ENCODE measurements at places on chromosomes 3 and 15. TPM values are rescaled to one million over a fixed set of nuclear protein-coding genes. Genes with fewer than 3 reads are reported as not detected.

Gene MBNL1
- total RNA-seq, result 317 TPM

- H3K27ac ChIP-seq, result no peak overlapping the region
- peaks cover 8% of the 10 kb centered on the region for H3K4me1 ChIP-seq
- no peak overlapping the region for H3K4me3 ChIP-seq
- H3K27me3 ChIP-seq, result no peaks in the 10 kb centered on the region
Measured at GRCh38 chr3:47265725-47266428, 16.7 kb downstream of the KIF9 start.

- H3K36me3 ChIP-seq, result peaks cover 60% of the 10 kb centered on the region
- H3K27me3 ChIP-seq, result no peaks in the 10 kb centered on the region
- H3K27ac ChIP-seq, result no peak overlapping the region
- DNase-seq, result no peak
- no peak overlapping the region for H3K4me3 ChIP-seq
Measured at GRCh38 chr3:9679476-9680080, 24.1 kb upstream of the CPNE9 start.

Gene PPARG
- total RNA-seq, result 1.3 TPM

- H3K36me3 ChIP-seq, result no peaks in the 10 kb centered on the region
- no peak for DNase-seq
- H3K4me1 ChIP-seq, result peaks cover 3% of the 10 kb centered on the region
- H3K27me3 ChIP-seq, result no peaks in the 10 kb centered on the region
- H3K27ac ChIP-seq, result no peak overlapping the region
Measured at GRCh38 chr3:72633121-72633520, 215.1 kb downstream of the SHQ1 start.

GRCh38 chr15:91696981-91697380 is 156.5 kb upstream of the SLCO3A1 start:
- H3K27me3 ChIP-seq, result no peaks in the 10 kb centered on the region
- DNase-seq, result no peak
- H3K36me3 ChIP-seq, result no peaks in the 10 kb centered on the region
- H3K4me3 ChIP-seq, result no peak overlapping the region
- no peak overlapping the region for H3K27ac ChIP-seq
- no peaks in the 10 kb centered on the region for H3K4me1 ChIP-seq

- H3K27ac ChIP-seq, result peak overlapping the region; percentile 82
- H3K36me3 ChIP-seq, result no peaks in the 10 kb centered on the region
- peak overlapping the region; percentile 68 for H3K4me3 ChIP-seq
- DNase-seq, result no peak
- no peaks in the 10 kb centered on the region for H3K27me3 ChIP-seq
Measured at GRCh38 chr3:143000528-143000927, 842 bp upstream of the U2SURP start.

GRCh38 chr3:128430301-128430700 is 36.4 kb downstream of the DNAJB8 start:
- H3K27me3 ChIP-seq, result peaks cover 21% of the 10 kb centered on the region
- no peak for DNase-seq
- no peak overlapping the region for H3K4me3 ChIP-seq
- H3K4me1 ChIP-seq, result peaks cover 8% of the 10 kb centered on the region
- H3K36me3 ChIP-seq, result no peaks in the 10 kb centered on the region

GRCh38 chr3:192494174-192494573 is 233.2 kb downstream of the FGF12 start:
- H3K4me1 ChIP-seq, result no peaks in the 10 kb centered on the region
- H3K27me3 ChIP-seq, result no peaks in the 10 kb centered on the region
- H3K27ac ChIP-seq, result no peak overlapping the region
- H3K4me3 ChIP-seq, result no peak overlapping the region
- no peaks in the 10 kb centered on the region for H3K36me3 ChIP-seq
- DNase-seq, result no peak

DNA sequence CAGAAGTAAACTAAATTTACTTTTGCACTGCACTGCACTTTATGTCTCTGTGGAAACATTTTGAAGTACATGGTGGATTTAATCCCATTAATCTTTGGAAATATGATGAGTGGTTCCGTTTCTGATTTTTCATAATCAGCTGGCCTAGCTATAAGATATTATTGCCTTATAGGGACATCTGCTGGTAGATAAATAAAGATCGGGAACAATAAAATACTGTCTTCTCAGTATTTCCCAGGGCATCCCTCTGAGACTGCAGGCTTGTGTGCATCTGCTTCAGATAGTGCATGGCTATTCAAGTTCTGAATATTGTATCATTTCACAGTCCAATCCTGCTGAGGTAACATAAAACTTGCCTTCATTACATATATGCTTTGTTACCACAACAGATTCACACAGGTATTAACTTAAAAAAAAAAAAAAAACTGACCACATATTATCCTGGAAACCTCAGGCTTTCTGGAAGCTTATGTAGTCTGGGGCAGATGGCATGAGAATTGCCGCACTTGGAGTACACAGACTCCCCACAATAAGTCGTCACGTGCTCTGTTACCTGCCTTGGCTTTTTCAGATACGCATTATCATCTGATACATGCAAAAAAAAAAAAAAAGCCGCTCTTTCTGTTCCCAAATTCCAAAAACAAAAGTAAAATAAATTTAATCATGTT is 330.8 kb upstream of the AGTR1 start:
- no peaks in the 10 kb centered on the region for H3K4me1 ChIP-seq
- no peaks in the 10 kb centered on the region for H3K27me3 ChIP-seq
- H3K4me3 ChIP-seq, result no peak overlapping the region
- H3K36me3 ChIP-seq, result no peaks in the 10 kb centered on the region
- no peak for DNase-seq

DNA sequence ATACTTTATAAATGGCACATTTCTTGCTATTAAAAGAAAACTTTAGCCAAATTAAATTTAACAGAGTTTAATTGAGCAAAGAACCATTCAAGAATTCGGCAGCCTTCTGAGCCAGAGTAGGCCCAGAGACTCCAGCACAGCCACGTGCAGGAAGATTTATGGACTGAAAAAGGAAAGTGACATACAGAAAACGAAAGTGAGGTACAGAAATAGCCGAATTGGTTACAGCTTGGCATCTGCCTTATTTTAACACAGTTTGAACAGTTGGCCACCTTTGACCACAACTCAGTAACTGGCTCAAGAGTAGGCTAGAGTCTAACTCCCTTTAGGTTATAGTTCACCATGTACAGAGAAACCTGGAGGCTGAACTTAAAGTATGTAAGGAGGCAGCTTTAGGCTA is 17.6 kb downstream of the CFAP44 start:
- DNase-seq, result no peak
- no peaks in the 10 kb centered on the region for H3K36me3 ChIP-seq
- H3K4me1 ChIP-seq, result no peaks in the 10 kb centered on the region
- no peak overlapping the region for H3K4me3 ChIP-seq

- no peaks in the 10 kb centered on the region for H3K36me3 ChIP-seq
- DNase-seq, result no peak
- no peaks in the 10 kb centered on the region for H3K27me3 ChIP-seq
- H3K4me3 ChIP-seq, result no peak overlapping the region
- no peaks in the 10 kb centered on the region for H3K4me1 ChIP-seq
Measured at GRCh38 chr3:120224237-120224636, 60.8 kb downstream of the GPR156 start.

Gene GMNC
- not detected for total RNA-seq
